ENCODE measurements at places on chromosomes 7 and 10. TPM values are rescaled to one million over a fixed set of nuclear protein-coding genes. Genes with fewer than 3 reads are reported as not detected.

HOXA4 gene
- total RNA-seq, result 4.3 TPM

WASHC2C gene
- 13.8 TPM for total RNA-seq

TET1 gene
- total RNA-seq, result 6.1 TPM

MSRB2 gene
- total RNA-seq, result 31.0 TPM

GDF10 gene
- total RNA-seq, result not detected

NRP1 gene
- total RNA-seq, result 308 TPM

TRIL gene
- 7.1 TPM for total RNA-seq

SEMA3E gene
- total RNA-seq, result 0.29 TPM

CABCOCO1 gene
- not detected for total RNA-seq

ACBD7 gene
- total RNA-seq, result 6.7 TPM

CCDC7 gene
- 9.4 TPM for total RNA-seq

PTPN12 gene
- 58.4 TPM for total RNA-seq

TMEM139 gene
- total RNA-seq, result not detected

BTBD16 gene
- total RNA-seq, result not detected

C7orf57 gene
- total RNA-seq, result 1.4 TPM

SLC26A3 gene
- total RNA-seq, result not detected

DNMBP gene
- total RNA-seq, result 7.2 TPM

IFIT3 gene
- total RNA-seq, result 24.0 TPM

PANK1 gene
- 4.8 TPM for total RNA-seq

HMX2 gene
- 0.10 TPM for total RNA-seq

SVOPL gene
- not detected for total RNA-seq

BMPER gene
- total RNA-seq, result 7.2 TPM

ABCB1 gene
- under 0.01 TPM for total RNA-seq

IFIT1 gene
- 29.9 TPM for total RNA-seq

MSMB gene
- not detected for total RNA-seq

PON1 gene
- total RNA-seq, result not detected

GSTO2 gene
- 2.3 TPM for total RNA-seq

RBP4 gene
- total RNA-seq, result not detected

KNDC1 gene
- total RNA-seq, result not detected

SPDYE9 gene
- not detected for total RNA-seq

WNT2 gene
- not detected for total RNA-seq

PAPOLB gene
- not detected for total RNA-seq

OPALIN gene
- total RNA-seq, result not detected

C7orf33 gene
- total RNA-seq, result not detected

All from RPMI7951 (cell line).